ENCODE measurements at places on chromosomes 7 and 10.
A peak's percentile ranks its signal among the peaks of the same experiment; 100 is the strongest.

- no peak for DNase-seq
These were observed 592.7 kb downstream of the PARD3 start for GRCh38 chr10:34222359-34222758.

DNA sequence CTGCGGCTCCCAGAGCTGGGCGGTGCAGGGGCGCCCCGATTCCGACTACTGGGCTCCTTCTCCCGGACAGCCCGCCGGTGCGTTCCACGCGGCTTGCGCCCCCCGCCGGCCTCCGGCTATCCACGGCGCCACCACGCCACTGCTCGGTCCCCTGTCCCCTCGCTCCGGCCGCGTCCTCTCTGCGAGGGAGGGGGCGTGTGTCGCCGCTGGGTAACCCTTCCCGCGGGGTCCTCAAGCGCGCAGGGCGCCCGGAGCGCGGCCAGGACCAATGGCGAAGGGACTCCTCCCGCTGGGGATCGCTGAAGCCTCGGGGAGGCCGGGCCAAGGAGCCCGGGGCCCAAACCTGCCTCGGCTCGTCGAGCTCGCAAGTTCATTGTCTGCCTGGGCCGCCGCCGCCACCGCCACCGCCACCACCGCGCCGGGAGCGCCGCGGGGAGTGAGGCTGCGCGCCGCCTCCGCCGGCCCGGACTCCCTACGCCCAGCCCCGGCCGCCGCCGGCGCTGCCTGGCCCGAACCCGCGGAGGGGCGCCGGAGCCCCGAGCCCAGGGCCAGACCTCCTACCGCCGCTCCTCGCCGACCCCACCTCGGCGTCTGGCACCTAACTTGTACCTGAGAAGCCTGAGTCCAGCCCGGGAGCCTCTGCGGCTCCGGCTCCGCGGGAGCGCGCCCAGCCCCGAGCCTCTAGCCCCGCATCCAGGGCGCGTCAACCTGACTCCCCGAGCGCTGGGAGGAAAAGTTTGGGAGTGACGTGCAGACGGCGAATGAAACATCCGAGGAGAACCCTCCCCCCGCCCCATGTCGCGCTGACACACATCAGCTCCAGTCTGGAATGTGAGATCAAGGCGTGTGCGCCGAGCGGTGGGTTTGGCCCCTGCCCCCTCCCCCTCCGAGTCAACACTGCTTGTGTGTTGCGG lies at the start of gene CHST15:
TSS of gene CHST15 (minus strand) at position 739 of the 914 bp plus-strand sequence. CDS start 47,386 bp downstream, outside the sequence.
- DNase-seq, result peak; percentile 56

DNA sequence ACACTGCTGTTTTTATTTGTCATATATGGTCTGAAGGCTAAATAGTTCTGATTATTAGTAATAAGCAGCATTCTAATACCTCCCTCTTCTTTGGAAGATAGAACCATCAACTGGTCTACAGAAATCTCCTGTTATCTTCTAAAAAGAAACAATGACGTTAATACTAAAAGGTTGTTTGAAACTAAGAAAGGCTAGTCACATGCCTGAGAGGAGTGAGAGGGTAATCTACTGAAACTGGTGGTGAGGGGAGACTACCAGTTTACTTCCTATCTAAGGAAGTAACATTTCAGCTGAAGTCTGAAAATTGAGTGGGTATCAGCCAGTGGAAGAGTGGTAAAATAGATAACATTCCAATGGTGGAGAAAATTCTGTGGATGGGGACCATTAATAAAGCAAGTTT lies 48.4 kb downstream of the FGFBP3 start:
- DNase-seq, result no peak

- peak; percentile 78 for DNase-seq
These were observed 24.0 kb upstream of the PAPSS2 start for GRCh38 chr10:87635498-87636312.

- DNase-seq, result no peak
These were observed 395.9 kb downstream of the GRM8 start for GRCh38 chr7:126856691-126857291.
